AG09309 (cell line): ENCODE measurements at places on chromosomes 5 and 9.

- no peak for DNase-seq
These were observed 122.5 kb upstream of the TRPM3 start for GRCh38 chr9:71243951-71244350.

DNA sequence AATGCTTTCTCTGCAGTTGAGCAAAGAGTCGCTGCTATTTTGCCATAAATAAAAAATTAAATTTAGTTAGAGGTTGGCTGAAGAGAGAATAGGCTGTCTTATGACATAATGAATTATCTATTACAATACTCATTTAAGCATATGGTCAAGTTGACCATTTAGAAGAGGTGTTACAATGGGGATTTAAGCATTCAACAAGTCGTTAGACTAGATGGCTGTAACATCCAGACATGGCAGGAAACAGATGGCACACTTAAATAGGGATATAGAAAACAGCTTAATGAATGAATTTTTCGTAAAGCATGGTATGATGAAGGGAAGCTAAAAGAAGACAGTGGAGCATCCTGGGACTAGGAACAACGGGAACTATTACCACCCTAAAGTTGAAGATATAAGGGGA lies 160.3 kb upstream of the PTPRD start:
- no peak for DNase-seq

DNA sequence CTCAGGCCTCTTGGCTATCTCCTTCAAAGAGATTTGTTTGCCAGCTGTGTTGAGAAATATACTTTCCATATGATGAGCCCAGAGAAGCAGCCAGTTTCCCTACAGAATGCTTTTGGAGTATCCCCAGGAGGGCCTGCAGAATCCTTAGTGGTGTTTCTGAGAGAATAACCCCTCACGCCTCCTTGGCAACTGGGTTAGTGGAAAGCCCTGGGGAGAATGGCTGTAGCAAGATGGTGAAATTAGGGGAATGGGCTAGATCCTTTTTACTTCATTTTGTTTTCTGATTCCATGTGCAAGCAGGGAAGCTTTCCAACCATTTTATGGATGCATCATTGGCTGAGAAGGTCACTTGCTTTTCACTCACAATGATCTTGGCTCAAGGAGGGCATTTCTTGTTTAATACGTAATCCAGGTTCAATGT lies 364.6 kb downstream of the DMRT2 start:
- DNase-seq = no peak

- no peak for DNase-seq
These were observed 28.5 kb upstream of the PUM3 start for GRCh38 chr9:2872250-2872930.

GRCh38 chr9:77916820-77917219 lies 114.8 kb downstream of the GNAQ start:
- DNase-seq = no peak

DNA sequence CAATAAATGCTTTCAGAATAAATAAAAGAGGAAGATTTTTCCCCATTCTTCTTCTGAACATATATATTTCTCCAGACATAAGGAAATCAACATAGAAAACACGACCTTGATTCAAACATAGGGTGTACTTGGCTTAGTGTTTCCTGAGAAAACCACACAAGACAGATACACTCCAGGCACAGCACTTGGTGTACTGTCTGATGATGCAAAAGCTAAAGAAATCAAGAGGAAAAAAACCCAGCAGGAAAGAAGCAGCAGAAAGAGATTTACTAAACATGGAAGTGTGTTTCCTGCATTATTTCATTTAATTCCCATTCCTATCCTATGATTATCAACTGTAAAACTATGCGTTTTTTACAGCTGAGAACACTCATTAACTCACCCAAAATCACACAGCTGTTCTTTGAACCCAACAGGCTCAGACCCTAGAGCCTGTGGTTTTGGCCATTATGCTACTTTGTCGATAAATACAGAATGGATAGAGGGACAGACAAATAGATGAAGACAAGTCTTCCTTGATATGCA lies 46.1 kb downstream of the NIPAL4 start:
- no peak for DNase-seq
